ENCODE measurements at places on chromosomes 6 and 20. TPM values are rescaled to one million over a fixed set of nuclear protein-coding genes. Genes with fewer than 3 reads are reported as not detected.

The RCAN2 gene
- total RNA-seq = 127 TPM

The CLPSL1 gene
- total RNA-seq = not detected

GRCh38 chr6:13355999-13356785, 27.9 kb upstream of the TBC1D7 start:
- DNase-seq = no peak

DNA sequence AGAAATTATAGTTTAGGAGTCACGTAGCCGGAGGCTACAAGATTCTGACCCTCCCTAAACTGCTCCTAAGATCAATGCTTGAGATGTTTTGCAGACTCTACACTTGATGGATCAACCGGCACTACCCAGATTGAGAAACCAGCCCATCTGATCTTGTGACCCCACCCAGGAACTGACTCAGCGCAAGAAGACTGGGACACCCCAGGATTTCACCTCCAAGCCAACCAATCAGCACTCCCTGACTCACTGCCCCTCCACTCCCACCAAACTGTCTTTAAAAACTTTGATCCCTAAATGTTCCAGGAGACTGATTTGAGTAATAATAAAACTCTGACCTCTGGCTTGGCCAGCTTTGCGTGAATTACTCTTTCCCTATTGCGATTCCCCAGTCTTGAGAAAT, 99.8 kb downstream of the OPRM1 start:
- no peak for DNase-seq

DNA sequence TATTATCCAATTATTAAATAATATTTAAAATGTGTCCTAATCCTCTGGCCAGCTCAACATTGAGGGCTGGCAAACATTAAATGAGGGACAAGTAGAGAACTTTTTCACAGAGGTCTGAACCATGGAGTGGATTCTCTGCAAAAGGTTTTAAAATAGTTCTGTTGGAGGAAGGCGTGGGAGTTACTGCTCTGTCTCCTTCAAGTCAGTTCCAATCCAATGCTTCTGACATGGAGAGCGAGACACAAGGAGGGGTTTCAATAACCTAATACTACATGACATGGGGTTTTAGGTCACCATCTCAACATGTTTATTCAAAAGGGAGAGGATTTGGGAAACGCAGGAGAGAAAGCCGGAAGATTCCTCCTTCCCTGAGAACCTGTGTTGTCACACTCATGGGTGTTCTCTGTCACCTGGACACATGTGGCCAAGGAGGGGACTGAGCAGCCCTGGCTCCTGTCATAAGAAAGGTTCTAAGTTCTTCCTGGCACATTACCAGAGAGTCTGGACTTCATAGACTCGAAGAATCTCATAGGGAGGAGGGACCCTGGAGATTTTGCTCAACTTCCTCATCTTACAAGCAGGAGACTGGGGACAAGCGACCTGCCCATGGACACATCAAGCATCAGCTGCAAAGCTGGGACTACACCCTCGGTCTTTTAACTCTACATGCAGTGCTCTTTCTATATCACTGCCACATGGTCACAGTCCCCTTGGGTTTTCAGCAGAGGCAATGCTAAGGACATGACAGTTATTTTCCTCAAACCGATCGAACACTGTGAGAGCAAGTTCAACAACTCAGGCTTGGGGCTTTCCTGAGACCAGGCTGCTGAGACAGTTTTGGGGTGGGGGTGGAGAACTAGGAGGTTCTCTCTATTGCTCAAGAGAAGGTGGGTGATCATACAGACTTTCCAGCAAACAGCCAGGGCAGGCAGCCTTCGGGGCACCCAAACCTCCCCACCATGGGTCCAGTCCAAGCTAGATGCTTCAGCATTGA, 38.6 kb downstream of the PRDM1 start:
- DNase-seq = no peak

GRCh38 chr6:41901882-41902519, 6.8 kb upstream of the USP49 start:
- DNase-seq = no peak

DNA sequence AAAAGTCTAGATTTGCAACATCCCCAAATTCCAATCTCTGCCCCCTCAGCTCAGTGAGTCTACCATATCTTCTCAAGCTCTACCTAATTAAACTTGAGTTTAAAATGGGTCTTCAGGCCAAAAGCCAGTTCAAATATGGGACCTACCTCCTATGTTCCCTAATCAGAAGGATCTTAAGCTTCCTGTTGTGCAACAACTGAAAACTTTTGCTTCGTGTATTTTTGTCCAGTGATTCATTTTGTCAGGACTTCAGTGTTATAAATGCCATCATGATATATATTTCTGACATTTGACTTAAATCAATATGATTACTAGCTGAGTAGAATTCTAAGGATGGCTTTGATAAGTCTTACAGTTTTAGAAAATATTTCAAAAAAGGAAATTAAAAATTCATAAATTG, 622.6 kb upstream of the PTCHD4 start:
- no peak for DNase-seq

- DNase-seq = no peak
These were observed 404.9 kb upstream of the MMS22L start for GRCh38 chr6:97687916-97688315.
